ENCODE measurements at places on chromosomes 2 and 18.

GRCh38 chr2:122315306-122315705 lies 559.9 kb downstream of the TSN start:
- DNase-seq, result no peak

- DNase-seq, result no peak
Measured at GRCh38 chr18:58756148-58756547, 84.9 kb downstream of the MALT1 start.

DNA sequence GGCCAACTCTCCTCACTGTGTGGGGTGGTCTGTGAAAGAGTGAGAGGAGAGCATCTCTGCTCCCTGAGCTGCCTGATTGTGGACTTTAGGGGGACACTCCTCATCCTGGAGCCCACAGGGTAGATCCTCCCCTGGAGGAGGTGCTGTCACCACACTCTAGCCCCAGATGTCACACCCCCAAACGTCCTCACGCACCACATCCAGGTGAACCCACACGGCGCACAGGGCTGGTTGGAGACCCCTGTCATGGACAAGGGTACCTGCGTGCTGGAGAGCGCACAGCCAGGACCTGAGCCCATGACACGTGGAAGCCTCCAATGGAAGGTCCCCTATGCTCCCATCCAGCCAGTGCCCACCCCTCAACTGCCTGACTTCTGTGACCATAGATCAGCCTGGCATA lies 10.5 kb downstream of the AGXT start:
- no peak for DNase-seq

DNA sequence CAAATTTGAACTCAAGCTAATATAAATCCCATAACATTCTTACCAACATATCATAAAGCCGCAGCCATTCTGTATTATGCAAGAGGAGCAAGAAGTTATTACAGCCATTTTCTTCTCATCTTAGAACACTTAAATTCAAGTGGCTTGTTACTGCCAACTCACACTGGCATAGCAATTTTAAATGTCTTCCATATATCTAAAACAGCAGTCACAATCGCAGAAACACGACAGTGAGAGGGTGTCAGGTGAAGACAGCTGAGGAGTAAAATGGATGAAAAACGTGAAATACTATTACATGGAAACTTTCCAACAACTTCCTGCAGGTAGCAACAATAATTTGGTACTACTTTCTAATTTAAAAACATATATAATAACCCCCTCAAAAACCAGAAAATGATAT lies 17.9 kb downstream of the PPP3R1 start:
- no peak for DNase-seq

GRCh38 chr2:41735476-41735875 lies 312.3 kb upstream of the PKDCC start:
- DNase-seq, result no peak

GRCh38 chr2:196980473-196980872 lies 54.0 kb upstream of the PGAP1 start:
- DNase-seq, result no peak

- DNase-seq, result no peak
Measured at GRCh38 chr2:214742119-214742518, 67.4 kb downstream of the BARD1 start.

GRCh38 chr2:218566296-218566695 lies 1.9 kb downstream of the USP37 start:
- DNase-seq, result no peak

- no peak for DNase-seq
Measured at GRCh38 chr2:133817680-133818566, 249.7 kb upstream of the NCKAP5 start.

- DNase-seq, result no peak
Measured at GRCh38 chr18:32298171-32298667, 108.4 kb downstream of the MEP1B start.

- no peak for DNase-seq
Measured at GRCh38 chr2:202632682-202633290, 2.0 kb upstream of the FAM117B start.

- no peak for DNase-seq
Measured at GRCh38 chr2:189579585-189580186, 900 bp downstream of the SLC40A1 start.

DNA sequence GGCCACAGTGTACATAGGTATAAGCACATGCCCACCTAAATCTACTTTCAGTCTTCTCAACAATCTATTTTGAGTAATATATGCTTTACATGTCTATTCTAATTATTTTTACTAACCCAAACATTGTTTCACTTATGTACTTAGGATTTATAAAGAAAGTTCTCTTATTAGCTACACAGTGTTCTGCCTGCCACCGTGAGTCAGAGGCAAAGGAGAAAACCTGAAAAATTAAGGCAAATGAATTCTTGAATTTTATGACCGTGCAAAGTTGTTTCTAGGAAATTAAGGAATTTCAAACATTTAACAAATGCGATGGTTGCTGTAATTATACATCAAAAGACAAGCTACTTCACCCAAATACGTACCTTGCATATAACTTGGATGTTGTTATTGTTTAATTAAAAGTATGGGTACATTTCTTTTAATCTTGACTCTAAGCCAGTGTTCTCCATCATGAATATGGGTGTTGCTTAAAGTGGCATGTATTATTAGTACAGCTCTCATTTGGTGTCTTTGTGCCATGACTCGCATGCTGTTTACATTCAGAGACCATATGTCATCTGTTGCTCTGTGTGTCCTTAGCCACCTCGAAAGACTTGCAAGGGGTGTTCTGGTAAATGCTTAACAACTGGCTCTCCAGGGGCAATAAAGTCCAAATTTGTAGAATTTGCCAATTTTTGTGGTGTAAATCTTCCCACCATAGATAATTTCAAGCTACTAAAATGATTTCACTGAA lies 154.3 kb upstream of the FN1 start:
- no peak for DNase-seq

- DNase-seq, result no peak
Measured at GRCh38 chr18:36387310-36387709, 89.8 kb downstream of the FHOD3 start.

DNA sequence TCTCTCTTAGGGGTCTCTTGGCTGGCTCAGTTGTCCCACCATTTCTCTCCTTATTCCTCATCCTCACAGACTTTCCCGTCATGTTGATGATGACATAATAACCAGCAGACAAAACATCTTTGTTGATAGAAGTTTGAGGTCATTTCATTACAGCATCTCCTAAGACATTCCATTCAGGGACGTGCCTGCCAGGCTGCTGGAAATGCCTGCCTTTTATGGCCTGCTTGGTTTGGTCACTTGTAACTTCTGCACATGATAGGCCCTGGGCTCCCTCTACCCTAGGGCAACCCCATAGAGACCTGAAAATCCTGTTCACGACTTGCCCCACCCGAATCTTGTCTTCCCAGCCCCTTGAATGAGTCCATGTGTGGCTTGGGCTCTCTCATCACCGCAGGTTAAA lies 81.7 kb downstream of the SDC1 start:
- no peak for DNase-seq

DNA sequence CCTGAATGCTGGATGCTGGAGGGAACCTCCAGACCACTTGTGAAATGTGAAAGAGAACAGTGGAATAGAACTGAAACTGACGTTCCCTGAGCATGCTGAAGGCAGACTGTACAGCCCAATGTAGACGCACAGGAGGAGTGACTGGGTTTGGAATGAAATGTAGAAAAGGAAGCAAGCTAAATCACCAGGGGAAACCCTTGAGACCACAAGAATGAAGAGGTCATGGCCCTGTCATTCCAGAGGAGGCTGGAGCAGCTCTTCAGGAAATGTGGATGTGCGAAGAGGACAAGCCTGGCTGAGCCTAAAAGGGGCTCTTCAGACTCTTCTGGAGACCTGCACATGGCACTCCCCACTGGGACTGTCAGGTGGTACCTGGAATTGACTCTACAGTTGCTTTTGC lies 118.5 kb upstream of the ALPP start:
- no peak for DNase-seq

DNA sequence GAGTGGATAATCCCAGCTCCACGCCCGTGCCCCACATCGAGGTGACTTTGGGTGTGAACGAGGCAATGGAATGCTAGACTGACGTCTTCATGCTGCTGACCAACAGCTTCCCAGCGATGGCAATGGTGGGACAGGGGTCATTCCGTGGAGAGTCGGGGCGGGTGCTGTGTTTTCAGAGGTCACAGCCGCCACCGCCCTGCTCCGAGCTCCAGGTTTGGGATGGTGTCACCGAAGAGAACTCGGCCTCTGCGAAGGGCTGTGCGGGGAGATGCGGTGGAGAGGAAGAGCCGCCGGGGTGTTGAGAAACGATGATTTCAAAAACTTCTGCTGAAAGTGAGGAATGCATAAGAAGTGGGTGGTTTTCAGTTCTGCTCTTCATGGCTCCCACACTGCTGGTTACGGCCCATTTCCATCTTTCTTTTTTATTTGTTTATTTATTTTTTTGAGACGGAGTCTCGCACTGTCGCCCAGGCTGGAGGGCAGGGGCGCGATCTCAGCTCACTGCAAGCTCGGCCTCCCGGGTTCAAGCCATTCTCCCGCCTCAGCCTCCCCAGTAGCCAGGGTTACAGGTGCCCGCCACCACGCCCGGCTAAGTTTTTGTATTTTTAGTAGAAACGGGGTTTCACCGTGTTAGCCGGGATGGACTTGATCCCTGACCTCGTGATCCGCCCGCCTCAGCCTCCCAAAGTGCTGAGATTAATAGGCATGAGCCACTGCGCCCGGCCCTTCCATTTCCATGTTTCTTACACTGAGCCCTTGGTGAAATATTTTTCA lies 142.6 kb downstream of the RTP5 start:
- DNase-seq, result no peak

DNA sequence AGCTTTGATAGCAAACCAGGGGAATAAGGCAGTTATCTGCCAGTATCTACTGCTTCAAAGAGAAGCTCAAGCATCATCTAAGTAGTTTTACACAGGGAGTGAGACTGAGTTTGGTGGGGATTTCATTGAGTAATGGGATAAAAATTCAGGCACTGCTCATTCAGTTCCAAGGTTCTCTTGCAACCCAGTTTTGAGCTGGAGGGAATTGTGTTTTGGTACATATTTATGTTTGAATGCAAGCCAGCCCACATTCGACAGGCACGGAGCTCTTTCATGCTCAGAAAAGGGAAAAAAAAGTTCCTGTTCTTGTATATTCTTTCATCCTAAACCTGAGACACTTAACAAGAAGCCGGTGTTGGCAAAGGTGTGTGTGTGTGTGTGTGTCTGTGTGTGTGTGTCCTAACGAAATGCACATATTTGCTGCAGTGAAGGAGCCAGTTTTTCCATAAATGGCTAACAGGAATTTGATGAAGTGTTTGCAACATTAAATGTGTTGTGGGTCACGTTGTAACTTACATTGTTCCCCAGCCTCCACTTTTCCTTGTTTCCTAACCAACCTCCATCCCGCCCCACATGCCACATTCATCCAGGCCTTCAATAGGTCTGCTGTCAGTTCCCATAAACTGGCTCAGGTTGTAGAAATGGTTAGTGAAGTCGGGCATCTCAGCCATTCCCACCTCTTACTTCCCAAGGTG lies 311.1 kb downstream of the TXNL1 start:
- DNase-seq, result no peak

GRCh38 chr2:238304116-238304515 lies 15.7 kb upstream of the PER2 start:
- no peak for DNase-seq

DNA sequence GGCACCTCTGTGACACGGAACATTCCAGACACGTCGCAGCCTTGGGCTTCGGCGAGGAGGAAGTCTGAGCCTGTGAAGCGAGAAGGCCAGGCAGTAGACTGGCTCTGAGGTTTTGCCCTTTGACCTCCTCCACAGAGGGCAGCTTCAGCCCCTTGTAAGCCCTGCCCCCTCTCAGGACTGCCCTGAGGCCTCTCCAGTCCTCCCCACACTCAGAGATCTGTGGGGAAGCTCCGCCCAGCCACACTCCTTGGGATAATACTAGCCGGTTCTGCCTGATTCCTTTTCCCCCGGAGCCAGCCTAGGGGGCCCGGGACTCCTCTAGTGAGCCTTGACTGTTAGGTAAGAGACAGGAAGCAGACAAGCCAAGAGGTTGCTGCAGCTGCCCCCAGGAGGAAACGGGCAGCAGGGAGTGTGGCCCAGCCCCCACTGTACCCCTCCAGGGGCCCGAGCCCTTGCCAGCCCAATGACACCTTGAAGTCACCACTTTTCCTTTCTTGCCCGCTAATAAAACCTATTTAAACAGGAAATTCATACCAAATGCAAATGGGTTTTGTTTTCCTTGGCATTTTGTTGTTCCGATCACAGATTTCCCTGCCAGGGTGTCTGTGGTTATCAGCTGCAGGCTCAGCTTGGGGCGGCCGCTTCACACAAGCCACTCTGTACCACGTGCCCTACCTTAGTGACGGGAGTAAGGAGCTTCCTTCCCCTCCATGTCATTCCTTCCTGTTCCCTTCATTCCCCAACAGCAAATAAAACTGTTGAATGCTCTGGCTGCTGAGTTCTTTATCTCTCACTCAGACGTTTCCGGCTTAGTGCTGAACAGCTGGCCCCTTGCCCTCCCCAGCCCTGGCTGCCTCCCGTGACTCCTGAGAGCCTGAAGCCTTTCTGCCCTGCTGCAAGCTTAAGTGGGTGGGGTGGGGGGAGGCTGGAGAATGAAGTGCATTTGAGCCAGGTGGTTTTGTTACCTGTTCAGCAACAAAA lies 124.7 kb downstream of the CABLES1 start:
- DNase-seq, result peak; percentile 43

- DNase-seq, result no peak
Measured at GRCh38 chr18:58937071-58937886, 72.6 kb downstream of the ZNF532 start.

DNA sequence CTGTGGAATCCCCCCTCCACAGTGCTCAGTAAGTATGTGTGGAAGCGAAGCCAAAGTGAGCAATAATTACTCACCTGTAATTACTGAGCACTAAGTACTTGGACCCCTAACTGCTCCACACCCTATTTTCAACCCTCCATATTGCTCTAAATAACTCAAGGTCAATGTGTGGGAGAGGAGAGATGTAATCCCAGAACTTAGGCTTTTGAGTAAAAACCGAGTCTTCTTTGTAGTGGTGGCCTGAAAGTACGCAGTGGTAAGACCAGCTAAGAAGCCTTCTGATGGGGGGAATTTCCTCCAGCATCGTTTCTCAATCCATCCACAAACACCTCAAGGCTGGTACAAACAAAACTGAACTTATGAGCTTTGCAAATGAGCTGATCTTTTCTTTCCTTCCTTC lies 551.6 kb downstream of the ZEB2 start:
- DNase-seq, result no peak

- no peak for DNase-seq
Measured at GRCh38 chr2:82282111-82282882, 1977.7 kb upstream of the LRRTM1 start.

GRCh38 chr2:154507186-154507585 lies 191.3 kb upstream of the KCNJ3 start:
- DNase-seq, result no peak

GRCh38 chr2:161115605-161116380 lies 44.4 kb upstream of the TANK start:
- DNase-seq, result no peak

- DNase-seq, result no peak
Measured at GRCh38 chr18:39946623-39947061, 2008.4 kb upstream of the PIK3C3 start.

GRCh38 chr2:241947004-241947350 lies 77.4 kb downstream of the RTP5 start:
- DNase-seq, result no peak

DNA sequence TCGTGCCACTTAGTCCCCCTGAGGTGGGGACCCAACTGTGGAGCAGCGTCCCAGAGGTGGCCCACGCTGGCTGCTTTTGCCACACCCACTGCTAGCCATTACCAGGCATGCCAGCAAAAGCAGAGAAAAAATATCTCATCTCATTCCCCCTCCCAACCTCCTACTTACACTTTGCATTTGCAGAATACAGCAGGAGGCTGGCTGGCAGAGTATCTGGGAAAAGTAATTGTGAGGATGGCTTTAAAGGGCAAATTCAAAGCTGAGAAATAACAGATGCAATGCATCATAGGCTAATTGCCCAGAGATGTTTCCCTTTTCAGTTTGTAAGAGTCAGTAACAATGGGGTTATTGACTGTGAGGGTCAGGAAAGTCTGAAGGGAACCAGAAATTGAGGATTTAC lies 438.1 kb upstream of the DSEL start:
- DNase-seq, result no peak
